Stimulated activated CD4-positive, alpha-beta T cell treated with anti-CD3 and anti-CD28 coated beads, Interleukin-4, amount 100 ng/mL, for 48 hours (primary cell): ENCODE measurements at places on chromosomes 6 and 20.

- DNase-seq = no peak
Observed at GRCh38 chr6:12077021-12077710, 65.1 kb downstream of the HIVEP1 start.

DNA sequence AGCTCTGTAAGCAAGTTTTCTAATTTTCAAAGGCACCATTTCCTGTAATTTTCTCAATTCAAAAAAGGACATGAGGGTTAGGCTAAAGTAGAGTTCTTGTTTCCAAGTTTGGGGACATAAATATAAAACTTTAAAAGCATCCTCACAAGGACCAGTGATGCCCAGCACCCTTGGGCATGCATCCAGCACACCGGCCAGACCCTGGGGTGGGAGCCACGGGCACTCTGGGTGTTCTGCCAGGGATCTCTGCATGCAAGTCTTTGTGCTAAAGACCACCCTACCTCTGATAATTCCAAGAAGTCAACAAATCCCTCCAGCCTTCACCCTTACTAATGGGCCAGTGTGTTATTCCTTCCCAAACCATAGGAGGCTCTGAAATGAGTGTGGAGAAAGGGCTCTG is 46.5 kb downstream of the PLCG1 start:
- DNase-seq = no peak

DNA sequence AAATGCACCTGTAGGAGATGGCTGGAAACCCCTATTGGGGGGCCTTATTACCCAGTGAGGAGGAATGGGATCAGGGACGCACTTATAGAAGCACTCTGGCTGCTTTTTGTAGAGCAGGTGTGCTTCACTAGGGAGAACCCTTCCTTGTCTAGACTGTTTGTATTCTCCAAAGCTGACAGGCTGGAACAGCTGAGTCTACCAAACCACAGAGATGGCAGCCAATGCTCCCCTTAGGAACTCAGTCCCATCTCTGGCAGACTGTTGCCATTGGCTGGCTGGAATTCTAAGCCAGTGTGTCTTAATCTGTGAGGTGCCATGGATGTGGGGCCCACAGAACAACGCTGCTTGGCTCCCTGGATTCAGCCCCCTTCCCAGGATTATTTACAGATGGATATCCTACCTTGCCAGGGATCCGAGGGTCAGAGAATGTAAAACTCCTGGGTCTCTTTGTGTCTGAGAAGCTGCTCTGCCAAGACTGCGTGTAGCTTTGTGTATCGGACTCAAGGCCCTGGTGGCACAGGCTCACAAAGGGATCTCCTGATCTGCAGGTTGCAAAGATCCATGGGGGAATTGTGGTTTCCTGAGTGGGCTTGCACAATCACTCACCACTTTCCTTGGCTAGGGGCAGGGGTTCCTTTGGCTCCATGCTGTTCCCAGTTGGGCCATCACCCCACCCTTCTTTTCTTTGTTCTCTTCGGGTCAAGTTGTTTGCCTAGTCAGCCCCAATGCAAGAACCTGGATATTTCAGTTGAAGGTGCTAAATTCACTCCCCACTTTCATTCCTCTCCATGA is 26.1 kb downstream of the C6orf52 start:
- DNase-seq = no peak

DNA sequence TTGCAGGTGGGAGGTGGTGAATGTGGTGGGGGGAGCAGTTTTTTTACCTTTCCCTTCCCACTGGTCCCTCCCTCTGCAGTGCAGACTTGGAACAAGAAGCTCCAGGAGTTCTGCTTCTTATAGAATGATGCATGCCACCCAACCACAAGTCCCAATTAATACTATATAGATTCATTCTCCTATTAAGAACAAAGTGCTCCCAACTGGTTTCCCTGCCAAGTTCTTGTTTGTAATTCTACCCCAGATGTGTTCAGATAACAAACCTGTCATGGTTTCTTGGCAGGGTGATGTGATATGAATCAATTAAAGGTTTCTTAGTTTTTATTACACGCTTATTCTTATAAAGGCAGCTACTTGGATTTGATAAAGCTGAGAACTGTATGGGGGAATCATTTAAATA is 23.9 kb downstream of the HDDC2 start:
- DNase-seq = no peak

DNA sequence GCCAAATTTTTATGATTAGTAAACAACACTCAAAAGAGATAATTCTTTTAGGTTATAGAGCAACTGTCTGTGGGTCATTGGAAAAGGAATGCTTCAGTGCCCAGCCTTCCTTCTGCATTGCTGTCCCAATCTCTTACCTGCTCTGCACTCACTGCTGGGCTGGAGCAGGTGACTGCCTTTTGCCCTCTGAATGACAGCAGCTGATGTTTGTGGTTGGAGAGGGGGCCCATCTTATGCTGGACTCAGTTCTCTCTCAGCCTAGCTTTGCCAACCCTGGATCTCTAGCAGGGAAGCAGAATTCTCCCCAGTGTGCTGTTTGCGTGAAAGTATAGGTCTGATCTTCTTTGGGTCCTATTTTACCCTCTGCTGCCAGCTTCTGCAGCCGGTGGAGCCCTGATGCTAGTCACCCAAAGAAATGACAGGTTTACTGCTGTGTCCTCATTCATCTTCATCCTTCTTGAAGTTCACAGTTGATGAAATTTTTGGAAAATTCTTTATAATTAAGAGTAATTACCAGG is 193.5 kb downstream of the ARID1B start:
- no peak for DNase-seq

- no peak for DNase-seq
Observed at GRCh38 chr6:2034256-2034655, 211.1 kb downstream of the GMDS start.

DNA sequence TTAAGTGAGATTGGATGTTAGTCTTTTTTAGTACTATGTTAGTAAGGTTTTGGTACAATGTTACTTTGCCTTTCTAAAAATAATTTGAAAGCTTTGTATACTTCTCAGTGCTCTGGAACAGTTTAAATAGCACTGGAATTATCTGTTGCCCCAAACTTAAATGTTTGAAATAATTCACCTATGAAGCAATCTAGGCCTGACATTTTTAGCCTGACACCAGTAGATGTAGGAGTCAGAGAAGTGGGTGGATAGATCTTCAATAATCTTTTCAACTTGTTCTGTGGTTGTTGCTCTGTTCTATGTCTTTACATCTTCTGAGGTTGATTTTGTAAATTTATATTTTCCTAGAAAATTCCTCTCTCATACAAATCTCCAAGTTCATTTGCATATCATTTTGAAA is 103.1 kb upstream of the ADGRF1 start:
- no peak for DNase-seq

- no peak for DNase-seq
Observed at GRCh38 chr6:121504227-121504626, 68.8 kb downstream of the GJA1 start.

DNA sequence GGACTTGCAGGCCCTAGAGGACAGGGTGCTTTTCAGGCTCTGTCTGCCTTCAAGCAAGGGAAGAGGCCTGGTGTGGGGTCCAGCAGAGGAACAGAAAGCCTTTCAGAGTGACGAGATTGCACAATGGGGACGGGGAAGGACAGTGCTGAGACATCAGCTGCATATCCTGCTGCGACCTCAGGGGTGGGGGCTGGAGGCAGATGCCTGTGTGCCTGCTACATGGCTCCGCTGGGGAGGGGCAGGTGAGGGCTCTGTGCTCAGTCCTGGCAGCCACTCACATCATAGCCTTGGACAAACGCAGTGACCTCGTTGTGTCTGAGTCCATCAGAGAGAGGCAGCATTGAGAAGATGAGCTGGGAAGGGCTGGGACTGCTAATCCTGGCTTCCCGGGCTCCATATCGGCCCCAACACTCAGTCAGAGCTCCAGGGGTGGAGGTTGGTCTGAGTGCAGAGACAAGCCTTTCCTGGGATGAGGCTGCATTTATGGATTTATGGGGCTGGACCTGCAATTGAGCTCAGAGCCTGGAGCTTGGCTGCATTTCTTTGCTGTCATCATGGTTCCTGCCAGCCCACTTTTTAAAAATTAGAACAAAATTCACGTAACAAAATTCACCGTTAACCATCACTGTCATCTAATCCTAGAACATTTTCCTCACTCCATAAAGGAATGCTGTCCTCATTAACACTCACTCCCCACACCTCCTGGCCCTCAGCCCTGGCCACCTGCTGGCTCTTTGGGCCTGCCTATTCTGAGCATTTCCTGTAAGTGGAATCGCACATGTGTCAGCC is 196.9 kb upstream of the SLC24A3 start:
- no peak for DNase-seq

DNA sequence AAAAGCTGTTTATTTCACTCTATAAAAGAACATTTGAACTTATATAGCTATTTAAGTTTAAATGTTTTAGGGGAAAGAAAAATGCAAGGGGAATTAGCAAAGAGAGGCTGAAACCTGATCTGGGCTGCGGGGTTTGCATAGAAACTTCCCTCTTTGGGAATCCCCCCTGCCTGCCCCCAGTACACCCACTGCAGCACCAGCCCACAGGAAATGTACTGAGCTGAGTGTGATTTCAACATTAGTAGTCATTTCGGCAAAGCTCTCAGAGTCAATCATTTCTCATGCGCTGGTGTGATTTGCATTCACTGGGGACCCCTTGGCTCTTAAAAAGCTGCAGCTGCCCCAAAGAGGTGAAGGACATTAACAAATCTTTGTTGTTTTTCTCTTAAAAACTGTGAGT is 859.4 kb downstream of the MAFB start:
- no peak for DNase-seq

DNA sequence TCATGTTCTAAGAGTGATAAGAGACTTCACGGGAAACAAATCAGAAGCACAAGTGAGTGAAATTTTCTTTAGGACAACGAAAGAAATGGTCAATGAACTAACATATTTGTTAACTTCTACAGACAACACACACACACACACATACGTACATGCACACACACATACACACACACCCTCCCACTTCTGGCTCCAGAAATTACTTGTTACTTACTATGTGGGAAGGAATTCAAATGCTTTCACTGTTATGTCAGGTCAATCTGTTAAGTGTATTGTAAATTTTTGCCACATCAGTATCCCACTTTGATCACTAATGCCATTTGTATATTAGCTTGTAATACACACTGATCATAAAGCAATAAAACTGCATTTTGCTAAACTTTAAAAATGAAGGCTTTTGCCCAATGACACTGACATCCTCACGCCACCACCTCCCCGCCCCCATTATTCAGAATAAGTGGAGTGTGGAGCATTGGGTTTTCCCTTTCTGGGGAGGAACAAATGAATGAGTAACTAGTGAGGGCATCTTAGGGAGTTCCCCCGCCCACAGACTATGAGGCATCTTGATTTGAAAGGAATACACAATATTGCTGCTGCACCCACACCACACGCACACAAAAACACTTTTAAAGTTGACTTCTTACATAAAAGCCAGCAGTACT is 76.2 kb downstream of the ATXN1 start:
- DNase-seq = peak; percentile 78

GRCh38 chr6:54981647-54982046 is 135.1 kb downstream of the FAM83B start:
- no peak for DNase-seq

GRCh38 chr6:20933057-20933788 is 399.0 kb downstream of the CDKAL1 start:
- no peak for DNase-seq

DNA sequence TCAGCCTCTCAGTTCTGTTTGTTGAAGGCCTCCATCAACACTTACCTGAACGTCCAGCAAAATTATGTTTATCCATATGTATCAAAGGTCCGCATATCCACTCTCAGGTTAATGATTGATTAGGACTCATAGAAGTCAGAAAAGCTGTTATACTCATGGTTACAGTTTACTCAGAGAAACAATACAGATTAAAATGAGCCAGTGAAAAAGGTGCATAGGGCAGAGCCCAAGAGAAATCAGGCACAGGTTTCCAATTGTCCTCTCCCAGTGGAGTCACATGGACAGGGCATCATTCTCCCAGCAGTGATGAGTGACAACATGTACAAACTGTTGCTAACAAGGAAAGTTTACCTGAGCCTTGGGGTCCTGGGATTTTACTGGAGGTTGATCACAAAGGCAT is 36.2 kb downstream of the THEMIS start:
- no peak for DNase-seq

- DNase-seq = peak; percentile 12
Observed at GRCh38 chr6:167150941-167151549, 6.7 kb downstream of the GPR31 start.

GRCh38 chr6:72533606-72534005 is 88.3 kb upstream of the KCNQ5 start:
- no peak for DNase-seq

DNA sequence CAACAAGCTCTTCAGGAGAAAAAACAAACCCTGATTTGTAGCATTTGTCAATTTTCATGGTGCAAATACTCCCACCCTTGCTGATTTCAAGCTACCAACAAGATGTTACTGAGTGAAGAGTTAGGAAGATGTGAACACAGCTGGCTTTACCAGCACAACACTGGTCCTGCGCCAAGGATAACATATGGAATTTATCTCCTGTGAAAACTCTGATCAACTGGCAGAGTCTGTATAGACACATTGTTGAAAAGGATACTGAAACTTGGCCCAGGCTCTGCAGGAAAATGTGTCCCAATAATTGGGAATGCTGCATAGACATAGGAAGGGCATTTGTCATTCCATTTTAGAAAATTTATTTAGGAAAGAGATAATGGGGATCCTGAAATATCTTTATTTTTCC is 29.0 kb downstream of the OTOR start:
- DNase-seq = no peak

DNA sequence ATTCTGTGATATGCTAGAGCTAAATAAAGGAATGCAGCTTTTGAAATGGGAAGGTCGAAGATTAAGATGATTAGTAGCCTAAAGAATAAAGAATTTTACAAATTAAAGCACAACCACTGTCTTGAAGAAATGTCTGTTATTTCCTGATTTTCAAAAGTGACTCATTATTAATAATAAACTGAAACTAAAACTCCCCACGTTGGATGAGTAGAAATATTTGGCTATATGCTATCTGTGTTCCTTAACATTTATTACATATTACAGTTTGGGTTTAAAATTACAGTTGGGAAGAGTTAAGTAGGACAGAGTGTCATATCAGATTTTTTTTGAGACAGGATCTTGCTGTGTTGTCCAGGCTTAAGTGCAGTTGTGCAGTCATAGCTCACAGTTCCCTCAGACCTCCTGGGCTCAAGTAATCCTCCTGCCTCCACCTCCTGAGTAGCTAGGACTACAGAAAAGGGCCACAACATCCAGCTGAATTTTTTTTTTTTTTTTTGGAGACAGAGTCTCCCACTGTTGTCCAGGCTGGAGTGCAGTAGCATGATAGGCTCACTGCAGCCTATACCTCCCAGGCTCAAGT is 47.1 kb downstream of the AKIRIN2 start:
- no peak for DNase-seq

DNA sequence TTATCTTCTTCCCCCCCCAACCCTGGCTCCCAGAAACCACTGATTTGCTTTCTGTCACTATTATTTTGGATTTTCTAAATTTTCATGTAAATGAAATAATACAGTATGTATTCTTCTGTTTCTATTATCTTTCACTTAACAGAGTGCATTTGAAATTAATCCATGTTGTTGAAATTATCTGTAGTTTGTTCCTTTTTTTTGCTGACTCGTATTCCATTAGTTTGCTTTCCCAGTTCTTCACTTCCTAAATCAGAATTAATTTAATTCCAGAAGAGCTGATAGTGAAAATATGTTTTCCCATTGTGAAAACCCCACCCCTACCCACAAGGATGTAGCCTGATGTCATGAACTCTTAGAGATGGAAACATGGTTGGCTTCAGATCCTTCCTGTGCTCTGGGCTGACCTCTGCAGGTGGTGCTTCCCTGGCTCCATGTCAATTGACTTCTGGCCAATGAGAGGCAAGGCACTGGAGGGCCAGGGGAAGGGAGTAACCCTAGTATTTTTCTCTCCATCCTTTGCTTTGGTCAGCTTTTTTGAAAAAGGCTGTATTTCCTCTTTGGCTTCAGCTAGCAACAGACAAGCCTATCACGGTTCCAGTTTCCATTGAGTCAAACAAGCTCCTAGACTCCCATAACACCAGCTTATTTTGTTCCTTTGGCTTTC is 244.4 kb upstream of the HSF2 start:
- no peak for DNase-seq
